ENCODE measurements at places on chromosomes 6 and 20. TPM values are rescaled to one million over a fixed set of nuclear protein-coding genes. Genes with fewer than 3 reads are reported as not detected.
A peak's percentile ranks its signal among the peaks of the same experiment; 100 is the strongest.

DNA sequence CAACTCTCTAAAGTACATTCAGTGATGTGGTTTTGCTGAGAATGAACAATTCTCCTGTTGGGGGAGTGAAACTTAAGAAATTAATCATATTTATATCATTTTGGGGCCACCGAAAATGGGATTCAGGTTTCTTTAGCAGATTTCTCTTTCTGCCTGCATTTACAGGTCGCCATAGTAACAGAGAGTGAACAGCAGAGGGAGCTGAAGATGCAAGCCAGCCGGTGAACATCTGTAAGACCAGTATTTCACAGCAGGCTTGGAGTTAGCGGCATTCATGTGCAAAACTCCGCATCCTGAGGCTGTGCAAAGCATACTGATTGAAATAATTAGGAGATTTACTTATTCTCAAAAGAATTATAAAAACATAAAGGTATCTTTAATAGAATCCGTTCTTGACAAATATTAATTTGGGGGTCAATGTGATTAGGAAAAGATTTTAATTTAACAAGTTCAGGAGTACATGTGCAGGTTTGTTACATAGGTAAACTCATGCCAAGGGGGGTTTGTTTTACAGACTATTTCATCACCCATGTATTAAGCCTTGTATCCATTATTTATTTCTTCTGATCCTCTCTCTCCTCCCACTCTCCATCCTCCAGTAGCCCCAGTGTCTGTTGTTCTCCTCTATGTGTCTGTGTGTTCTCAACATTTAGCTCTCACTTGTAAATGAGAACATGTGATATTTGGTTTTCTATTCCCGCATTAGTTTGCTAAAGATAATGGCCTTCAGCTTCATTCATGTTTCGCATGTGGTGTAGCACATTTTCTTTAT, 17.8 kb upstream of the HSF2 start:
- peak; percentile 66 for DNase-seq

DNA sequence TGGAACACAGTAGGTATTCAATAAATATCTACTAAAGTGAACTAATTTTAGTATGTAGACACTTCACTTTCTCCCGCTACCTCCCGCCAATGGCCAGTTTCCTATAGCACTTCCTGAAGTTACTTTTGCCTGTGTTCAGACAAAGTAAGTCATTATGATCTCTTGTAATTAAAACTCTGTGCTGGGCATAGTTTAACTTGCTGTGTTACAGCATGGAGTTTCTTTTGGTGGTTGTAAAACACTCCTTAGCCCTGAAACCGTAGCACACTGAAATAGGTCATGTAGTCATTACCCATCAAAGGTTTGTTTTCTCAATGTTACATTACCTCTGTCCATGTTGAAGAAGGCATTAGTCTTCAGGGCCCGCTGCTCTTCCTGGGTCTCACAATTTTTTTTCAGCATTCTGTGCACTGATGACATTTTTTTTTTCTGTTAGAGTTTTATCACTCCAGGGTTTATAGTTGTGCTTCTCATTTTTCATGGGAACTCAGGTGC, 54.0 kb upstream of the CENPW start:
- no peak for DNase-seq

DNA sequence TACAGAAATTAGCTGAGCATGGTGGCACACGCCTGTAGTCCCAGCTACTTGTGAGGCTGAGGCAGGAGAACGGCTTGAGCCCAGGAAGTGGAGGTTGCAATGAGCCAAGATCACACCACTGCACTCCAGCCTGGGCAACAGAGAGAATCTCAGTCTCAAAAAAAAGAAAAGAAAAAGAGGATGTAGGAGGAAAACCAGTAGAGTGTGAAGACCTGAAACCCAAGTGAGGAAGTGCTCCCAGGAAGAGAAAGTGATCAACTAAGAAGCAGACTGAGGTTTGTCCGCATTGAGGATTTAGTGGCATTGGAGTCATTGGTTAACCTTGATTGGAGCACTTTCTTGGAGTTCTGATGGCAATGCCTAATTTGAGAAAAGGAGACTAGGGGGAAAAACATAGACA, 20.6 kb upstream of the TASP1 start:
- no peak for DNase-seq

DNA sequence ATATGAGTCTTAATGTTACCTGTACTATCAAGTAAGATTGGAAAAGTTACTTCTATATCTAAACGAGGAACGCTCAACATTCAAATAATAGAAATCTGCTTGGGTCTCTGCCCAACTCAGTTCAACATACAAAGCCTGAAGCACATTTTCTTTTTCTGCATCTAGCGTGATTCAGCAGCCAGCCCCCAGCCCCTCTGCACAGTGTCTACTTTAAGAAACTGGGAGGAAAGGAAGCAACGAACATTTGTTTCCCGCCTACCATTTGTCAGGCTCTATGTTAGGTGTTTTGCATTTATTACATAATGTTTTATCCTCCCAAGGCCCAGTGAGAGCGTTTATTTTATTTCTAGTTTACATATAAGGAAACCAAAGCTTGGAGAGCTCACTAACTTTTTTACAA, 17.3 kb downstream of the PHACTR1 start:
- DNase-seq = no peak

DNA sequence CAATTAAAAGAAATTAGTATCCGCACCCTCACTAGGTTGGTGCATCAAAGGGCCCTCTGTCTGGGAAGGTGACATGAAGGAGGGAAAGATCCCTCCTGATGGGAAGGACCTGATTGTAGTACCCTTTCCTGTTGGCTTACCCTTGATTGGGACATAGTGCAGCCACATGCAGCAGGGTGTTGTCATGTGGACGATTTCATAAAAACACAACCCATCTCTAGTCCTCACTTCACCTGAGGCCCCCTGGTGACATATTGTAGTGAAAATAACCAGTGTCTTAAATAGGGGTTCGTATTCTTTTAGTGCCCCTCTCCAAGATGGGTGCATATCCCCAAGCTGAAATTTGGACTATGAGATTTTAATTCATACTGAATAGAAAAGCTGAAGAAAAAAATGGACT, 97.3 kb downstream of the SLX4IP start:
- DNase-seq = no peak

LINC00237 gene
- 1.8 TPM for total RNA-seq

DNA sequence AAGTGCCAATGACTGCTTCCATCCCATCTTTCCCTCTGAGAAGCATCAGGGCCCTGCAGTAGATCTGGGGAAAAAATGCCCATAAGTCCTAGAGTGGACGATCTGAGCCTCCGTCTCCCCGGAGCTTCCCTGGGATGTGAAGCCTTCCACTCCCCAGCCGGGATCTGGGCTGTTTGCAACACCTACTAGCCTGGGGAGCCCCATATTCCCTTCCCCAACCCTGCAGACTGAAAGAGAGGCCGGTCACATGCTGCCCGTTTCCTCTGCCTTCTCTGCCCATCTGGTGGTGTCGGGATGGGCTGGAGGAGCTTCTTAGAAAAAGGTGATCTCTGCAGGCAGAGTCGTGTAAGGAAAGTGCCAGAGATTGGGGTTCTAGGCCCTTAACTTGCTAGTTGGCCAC, 1.1 kb downstream of the SNPH start:
- DNase-seq = no peak

BACH2 gene
- 0.32 TPM for total RNA-seq

DNA sequence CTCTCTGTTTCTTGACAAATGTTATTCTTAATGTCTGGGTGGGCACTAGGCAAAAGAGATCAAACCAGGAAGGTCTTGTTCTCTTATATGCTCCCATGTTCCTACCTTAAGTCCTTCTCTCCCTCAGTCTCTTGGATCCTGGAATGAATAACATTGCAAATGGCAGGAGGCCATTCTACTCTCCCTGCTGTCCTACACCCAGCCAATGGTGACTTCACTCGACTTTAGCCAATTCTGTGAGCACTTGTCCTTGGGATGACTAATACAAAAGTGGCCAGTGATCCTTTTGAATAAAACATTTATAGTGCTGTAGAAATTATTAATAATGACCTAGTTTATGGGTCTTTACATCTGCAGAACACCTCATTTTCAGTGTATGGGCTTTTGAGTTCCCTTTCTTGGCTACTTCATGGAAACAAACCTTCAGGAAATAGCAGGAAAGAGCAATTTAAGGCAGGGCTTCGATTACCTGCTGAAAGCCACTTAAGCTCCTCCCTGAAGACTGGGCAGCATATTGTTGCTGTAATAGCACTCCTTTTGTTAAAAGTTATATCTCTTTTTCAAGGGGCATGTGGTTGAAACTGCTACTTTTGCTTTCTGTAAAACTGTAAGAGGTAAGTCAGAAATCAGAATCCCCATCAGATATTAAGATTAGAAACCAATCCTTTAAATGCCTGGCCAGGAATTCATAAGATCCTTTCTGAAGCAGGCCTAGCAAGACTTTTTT, 10.5 kb downstream of the OTOR start:
- no peak for DNase-seq

DNMT3B gene
- total RNA-seq = 95.5 TPM
